ENCODE measurements at places on chromosomes 3 and 15. TPM values are rescaled to one million over a fixed set of nuclear protein-coding genes. Genes with fewer than 3 reads are reported as not detected.

DNA sequence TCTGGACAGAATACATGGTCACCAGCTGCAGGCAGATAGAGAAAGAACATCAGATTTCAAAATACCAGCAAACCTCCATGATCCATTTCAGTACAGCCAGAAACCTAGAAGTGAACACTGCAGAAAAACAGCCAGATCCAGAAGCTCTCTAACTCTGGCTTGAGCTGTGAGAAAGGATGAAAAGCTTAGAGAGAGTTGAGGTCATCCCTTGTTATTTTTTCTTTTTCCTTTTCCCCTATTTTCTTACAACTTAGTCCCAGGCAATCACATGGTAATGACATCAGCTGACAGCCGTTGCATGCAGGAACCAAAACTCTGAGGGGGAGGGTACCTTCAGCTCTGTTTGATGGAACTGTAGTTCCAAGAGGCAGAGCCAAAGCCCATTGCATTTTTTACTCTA lies 113.2 kb downstream of the TCF12 start:
- no peak overlapping the region for H3K4me3 ChIP-seq
- H3K27ac ChIP-seq: no peak overlapping the region
- no peaks in the 10 kb centered on the region for H3K27me3 ChIP-seq
- H3K36me3 ChIP-seq: no peaks in the 10 kb centered on the region

GRCh38 chr15:45401665-45402161 lies 23.4 kb upstream of the GATM start:
- no peak for DNase-seq
- H3K27ac ChIP-seq: no peak overlapping the region
- peaks cover 6% of the 10 kb centered on the region for H3K27me3 ChIP-seq
- no peaks in the 10 kb centered on the region for H3K4me1 ChIP-seq
- H3K36me3 ChIP-seq: no peaks in the 10 kb centered on the region

- H3K4me1 ChIP-seq: no peaks in the 10 kb centered on the region
- H3K4me3 ChIP-seq: no peak overlapping the region
- no peaks in the 10 kb centered on the region for H3K36me3 ChIP-seq
- peak; percentile 32 for DNase-seq
- no peak overlapping the region for H3K27ac ChIP-seq
Measured at GRCh38 chr3:167887096-167887495, 151.6 kb downstream of the SERPINI1 start.

DNA sequence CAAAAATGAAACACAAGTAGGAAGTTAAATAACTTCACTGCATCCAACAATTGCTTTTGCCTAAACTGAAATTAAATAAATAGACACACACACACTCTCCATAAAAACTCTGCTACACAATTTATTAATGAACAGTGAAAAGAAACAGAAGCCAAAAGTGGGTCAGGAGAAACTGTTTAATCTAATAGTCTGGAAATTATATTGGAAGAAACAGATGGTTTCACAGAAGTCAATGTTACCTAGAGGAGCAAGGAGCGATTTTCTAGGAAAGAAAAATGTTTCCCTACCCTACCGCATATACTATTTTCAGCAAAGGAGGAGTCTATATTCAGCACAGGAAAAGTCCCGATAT lies 32.0 kb downstream of the RFTN1 start:
- DNase-seq: no peak
- peaks cover 24% of the 10 kb centered on the region for H3K4me1 ChIP-seq
- no peaks in the 10 kb centered on the region for H3K27me3 ChIP-seq

DNA sequence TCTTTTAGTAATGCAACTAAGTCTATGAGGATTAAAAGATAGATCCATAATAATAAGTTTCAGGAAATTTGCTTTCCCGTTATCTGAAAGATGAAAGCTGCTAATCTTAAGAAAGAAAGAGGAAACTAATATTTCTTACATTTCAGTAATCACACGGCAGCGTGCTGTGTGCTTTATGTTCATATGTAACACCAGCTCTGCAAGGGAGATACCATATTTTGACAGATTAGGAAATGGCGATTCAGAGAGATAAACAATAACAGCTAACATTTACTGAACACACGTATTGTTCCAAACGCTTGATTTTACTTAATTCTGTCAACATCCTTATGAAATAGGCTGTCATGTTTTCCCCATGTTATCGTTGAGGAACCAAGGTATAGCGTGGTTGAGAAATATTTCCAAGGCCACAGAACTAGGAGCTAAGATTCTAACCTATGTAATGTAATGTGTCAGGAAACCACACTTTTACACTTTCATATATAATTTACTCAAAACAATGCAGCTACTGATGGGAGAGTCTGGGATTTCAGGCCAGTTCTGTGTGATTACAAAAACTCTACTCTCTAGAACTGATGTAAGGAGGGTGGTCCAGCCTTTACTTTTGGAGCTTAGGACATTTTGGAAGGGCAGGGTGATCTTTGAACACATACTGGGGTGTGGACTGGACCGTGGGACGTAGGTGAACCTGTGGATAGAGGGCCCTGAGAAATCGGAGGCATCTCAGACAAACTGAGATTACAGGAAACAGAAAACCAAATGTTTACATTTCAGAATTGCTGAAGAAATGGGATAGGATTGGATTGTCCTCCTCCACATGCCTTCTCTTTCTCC lies 100.6 kb downstream of the IL1RAP start:
- no peak for DNase-seq
- no peak overlapping the region for H3K27ac ChIP-seq
- H3K27me3 ChIP-seq: no peaks in the 10 kb centered on the region
- H3K4me3 ChIP-seq: no peak overlapping the region
- no peaks in the 10 kb centered on the region for H3K36me3 ChIP-seq

DNA sequence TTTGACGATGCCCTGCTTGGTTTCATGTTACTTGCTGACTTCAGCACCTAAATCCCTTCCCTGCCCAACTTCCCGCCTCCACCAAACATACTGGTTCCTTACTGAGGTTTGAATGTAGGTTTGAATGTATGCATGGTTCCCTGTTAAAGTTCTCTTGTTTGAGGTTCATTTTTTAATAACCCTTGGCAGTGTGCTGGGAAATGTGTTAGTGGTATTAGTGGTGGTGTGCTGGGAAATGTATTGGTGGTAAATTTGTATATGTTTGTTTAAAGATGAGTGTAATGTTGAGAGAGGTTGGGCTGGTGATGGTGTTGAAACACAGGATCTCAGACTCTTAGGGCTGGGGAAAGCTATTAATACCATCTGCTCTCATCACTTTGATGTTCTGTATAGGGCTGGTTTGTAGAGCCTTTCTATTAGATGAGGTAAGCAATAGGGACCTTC lies 392.7 kb downstream of the PTPRG start:
- no peaks in the 10 kb centered on the region for H3K36me3 ChIP-seq
- no peak overlapping the region for H3K4me3 ChIP-seq
- H3K27me3 ChIP-seq: no peaks in the 10 kb centered on the region

DNA sequence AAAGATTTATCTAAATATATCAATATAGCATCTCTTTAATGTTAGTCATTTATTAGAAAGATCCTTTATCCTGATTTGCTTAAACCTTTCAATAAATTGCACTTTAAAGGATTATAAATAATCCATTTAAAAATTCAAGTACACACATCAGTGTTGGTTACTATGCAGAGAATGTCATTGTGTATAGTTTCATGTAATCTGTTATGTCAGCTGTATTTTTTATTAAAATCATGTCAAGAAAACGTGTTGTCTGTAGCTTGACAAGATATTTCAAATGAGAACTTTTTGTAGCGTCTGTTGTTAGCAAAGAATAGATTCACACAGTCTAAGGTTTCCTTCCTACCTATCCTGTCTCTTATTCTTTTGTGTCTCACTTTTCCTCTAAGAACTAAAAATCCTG lies 7.8 kb downstream of the PDHB start:
- no peaks in the 10 kb centered on the region for H3K4me1 ChIP-seq
- no peak for DNase-seq
- no peak overlapping the region for H3K4me3 ChIP-seq
- no peaks in the 10 kb centered on the region for H3K27me3 ChIP-seq
- H3K36me3 ChIP-seq: peaks cover 12% of the 10 kb centered on the region

GRCh38 chr3:48184299-48184698 lies 3.9 kb downstream of the CDC25A start:
- H3K4me3 ChIP-seq: no peak overlapping the region
- no peak for DNase-seq
- H3K27ac ChIP-seq: no peak overlapping the region
- H3K4me1 ChIP-seq: peaks cover 4% of the 10 kb centered on the region
- no peaks in the 10 kb centered on the region for H3K27me3 ChIP-seq

DNA sequence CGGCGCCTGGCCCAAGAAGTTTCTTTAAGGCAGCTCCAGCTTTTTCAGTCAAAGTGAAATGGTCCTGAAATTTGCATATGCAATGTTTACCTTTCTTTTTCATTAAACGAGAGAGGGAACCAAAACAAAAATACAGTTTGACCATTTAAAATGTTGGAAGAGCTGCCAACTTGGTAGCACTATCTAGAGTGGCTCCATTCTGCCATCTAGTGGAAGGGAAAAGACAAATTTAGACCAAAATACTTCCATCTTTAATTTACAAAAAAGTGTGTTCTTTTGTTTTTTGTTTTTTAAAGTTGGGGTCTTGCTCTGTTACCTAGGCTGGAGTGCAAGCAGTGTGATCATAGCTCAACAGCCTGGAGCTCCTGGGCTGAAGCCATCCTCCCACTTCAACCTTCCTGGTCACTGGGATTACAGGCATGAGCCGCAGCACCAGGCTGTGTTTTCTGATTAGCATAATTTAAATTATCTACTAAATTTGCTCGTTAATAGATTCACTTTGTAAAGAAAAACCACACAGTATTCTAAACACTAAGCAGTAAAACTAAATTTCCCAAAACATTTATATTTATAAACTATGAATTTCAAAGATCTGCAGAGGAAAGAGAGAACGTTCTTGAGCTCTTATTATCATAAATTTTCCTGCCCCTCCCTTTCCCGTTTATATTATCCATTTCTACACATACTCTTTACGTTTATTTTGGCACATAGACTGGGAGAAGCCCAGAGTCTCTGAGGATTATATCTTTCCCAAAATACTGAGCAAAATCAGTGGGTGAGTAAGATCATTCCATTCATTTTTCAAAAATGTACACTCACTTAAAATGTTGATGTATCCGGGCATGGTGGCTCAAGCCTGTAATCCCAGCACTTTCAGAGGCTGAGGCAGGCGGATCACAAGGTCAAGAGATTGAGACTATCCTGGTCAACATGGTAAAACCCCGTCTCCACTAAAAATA lies 15.4 kb upstream of the RFC4 start:
- peak overlapping the region; percentile 0 for H3K4me3 ChIP-seq
- H3K27me3 ChIP-seq: no peaks in the 10 kb centered on the region
- H3K4me1 ChIP-seq: peaks cover 19% of the 10 kb centered on the region
- H3K36me3 ChIP-seq: no peaks in the 10 kb centered on the region

DNA sequence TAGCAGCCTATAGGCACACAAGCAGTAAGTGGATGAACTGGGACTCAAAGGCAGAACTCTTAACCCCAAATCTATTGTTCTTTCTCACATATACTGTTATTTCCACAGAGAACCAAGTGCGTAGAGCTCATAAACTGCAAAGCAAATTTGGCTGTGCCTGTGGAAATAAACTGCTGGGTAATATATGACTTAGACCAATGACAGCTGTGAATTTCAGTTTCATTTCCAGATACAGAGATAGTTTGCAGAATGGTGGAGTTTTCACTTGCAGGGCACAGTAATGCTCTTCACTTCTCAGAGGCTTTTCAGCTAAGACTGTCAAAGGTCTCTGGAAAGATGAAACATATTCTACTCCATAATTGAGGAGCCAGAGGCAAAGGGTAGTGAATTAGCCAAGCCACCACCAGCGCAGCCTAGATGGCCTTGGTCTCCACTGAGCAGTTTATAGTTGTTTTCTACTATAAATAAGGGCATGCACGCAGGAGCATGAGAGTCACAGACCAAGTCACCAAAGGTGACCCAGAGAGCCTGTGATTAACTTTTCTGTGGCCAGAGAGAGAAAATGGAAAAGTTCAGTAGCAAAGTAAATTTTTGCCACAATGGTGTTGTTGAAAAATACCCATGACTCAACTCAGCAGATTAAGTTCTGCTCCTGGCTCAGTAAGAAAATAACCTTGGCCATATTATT lies 180.7 kb upstream of the GRM7 start:
- H3K27me3 ChIP-seq: no peaks in the 10 kb centered on the region
- no peaks in the 10 kb centered on the region for H3K4me1 ChIP-seq
- no peak overlapping the region for H3K27ac ChIP-seq
- no peak for DNase-seq

DNA sequence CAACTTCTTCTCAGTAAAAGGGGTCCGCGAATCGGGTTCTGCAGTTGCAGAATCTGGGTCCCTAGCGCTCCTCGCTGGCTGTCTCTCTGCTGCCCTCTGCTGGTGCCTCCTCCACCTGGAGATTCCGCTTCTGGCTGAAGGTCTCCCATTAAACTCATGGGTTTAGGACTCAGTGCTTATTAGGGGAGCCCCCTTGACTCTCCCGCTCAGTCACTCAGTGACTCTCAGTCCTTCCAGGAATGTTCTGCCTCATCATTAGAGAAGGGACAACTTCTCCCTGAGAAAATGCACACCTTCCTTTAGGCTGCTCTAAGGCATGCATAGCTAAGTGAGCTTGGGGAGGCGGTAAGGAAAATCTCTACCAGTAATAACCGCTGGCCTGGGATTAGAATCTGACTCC lies 7.1 kb downstream of the CPN2 start:
- H3K4me1 ChIP-seq: peaks cover 2% of the 10 kb centered on the region
- no peaks in the 10 kb centered on the region for H3K36me3 ChIP-seq
- no peaks in the 10 kb centered on the region for H3K27me3 ChIP-seq

- peaks cover 19% of the 10 kb centered on the region for H3K4me1 ChIP-seq
- no peaks in the 10 kb centered on the region for H3K36me3 ChIP-seq
- DNase-seq: no peak
- H3K4me3 ChIP-seq: no peak overlapping the region
- no peaks in the 10 kb centered on the region for H3K27me3 ChIP-seq
Measured at GRCh38 chr15:90552929-90553211, 23.1 kb downstream of the CRTC3 start.

DNA sequence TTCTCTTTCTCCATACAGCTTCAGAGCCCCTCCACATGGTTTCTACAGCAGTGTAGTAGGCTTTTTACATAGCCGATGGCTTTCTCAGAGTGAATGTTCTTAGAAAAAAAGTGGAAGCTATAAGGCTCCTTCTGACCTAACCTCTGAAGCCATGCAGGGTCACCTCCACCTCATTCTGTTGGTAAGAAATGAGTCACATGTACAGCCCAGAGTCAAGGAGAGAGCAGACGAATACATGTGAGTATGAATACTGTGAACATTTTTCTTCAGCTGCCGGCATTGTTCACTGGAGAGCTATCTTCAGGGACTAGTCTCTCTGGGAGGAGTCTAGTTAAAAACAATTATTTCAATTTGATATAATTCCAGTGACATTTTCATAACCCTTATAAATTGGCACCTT lies 68.2 kb upstream of the THRB start:
- H3K27me3 ChIP-seq: no peaks in the 10 kb centered on the region
- H3K4me3 ChIP-seq: no peak overlapping the region
- H3K4me1 ChIP-seq: no peaks in the 10 kb centered on the region
- H3K36me3 ChIP-seq: no peaks in the 10 kb centered on the region

- DNase-seq: no peak
- H3K4me1 ChIP-seq: no peaks in the 10 kb centered on the region
- no peaks in the 10 kb centered on the region for H3K36me3 ChIP-seq
- H3K27ac ChIP-seq: no peak overlapping the region
- H3K4me3 ChIP-seq: no peak overlapping the region
- no peaks in the 10 kb centered on the region for H3K27me3 ChIP-seq
Measured at GRCh38 chr3:127220497-127220896, 27.6 kb downstream of the PRR23E start.

GHRL gene
- polyA plus RNA-seq: not detected

ARL14 gene
- polyA plus RNA-seq: not detected

RLBP1 gene
- polyA plus RNA-seq: not detected

SECISBP2L gene
- polyA plus RNA-seq: 24.0 TPM

ZNF774 gene
- polyA plus RNA-seq: 1.2 TPM

TMEM207 gene
- polyA plus RNA-seq: not detected

ZDHHC23 gene
- 1.4 TPM for polyA plus RNA-seq

INSYN1 gene
- polyA plus RNA-seq: 0.37 TPM

SLC28A2 gene
- polyA plus RNA-seq: not detected

Measured in fibroblast of lung (primary cell).